Umbilical cord (tissue), 2 donors: ENCODE measurements at places on chromosomes 6 and 20.

GRCh38 chr20:3248167-3248992 lies 9.4 kb upstream of the SLC4A11 start:
- DNase-seq = peak; percentile 24

DNA sequence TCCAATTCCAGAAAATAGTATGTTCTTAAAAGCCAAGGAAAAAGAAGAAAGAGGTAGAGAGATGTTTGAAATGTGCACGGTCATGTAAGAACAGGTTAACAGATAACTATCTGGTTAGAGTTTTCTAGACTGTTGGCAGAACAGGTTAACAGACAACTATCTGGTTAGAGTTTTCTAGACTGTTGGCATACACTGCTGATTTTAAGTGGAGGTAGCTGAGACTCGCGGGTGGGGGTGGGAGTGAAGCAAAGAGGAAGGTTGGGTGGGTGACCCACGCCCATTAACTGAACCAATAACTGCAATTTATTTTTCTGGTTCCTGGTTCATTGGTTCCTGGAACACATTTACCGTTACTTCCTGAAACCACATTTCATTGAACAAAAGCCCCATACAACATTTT lies 157.5 kb downstream of the ELOVL4 start:
- DNase-seq = no peak

DNA sequence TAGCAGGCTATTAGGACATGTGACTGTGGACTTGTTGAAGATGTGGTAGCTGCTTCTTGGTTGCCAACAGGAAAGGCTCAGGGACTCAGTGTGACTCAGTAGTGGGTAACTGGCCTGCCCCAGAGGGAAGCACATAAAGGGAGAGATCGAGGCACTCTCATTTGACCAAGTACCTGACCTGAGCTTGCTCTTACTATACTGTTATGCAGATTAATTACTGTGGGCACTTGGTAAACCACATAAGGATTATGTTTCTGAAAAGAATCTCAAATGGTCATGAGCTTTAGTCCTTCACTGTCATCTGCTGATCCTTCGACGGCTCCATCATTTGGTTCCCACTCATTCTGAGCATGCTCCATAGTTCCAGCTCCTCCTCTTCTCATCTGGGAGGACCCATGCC lies 48.2 kb upstream of the RPL7L1 start:
- DNase-seq = no peak

GRCh38 chr6:159982731-159983506 lies 14.0 kb downstream of the IGF2R start:
- no peak for DNase-seq

- no peak for DNase-seq
Observed at GRCh38 chr20:14881518-14881917, 544.1 kb upstream of the FLRT3 start.

DNA sequence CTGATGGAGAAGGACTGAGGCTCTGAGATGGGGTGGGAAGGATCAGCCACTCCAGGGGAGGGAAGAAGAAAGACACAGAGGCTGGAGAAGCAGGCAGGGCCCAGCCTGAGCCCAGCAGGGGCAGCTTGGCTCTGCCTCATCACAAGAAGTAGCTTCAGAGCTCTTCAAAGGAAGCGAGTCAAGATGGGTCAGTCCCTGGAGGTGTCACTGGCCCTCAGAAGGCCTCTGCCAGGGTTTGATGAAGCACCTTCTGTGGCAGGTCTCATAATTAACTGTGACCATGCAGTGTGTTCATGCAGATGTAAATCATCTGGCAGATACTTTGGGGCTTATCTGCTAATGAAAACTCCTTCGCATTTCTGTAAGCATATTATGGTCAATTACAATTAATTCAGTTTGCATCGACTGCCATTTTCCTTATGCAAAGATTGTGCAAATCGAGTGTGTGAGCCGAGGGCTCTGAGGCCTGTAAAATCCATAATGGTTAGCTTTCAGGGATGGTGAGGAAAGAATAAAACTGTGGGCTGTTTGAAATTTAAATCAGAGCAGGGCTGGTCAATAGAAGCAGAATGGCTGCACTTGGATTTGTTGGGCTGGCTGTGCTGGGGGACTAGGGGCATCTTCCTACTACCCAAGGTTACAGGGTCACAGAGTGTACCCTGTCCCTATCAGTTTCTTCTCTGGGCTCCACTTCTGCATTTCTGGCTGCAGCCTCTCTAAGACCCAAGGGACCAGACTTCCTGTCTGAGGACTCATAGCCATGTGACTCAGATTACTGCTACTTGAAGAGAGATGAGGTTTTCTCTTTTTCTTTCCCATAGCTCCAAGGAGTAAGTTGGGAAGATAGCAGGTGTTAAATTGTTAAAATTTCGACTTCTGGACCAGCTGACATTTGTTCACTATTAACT lies 376.6 kb downstream of the DHX35 start:
- peak; percentile 26 for DNase-seq

GRCh38 chr6:154606860-154607259 lies 96.4 kb upstream of the CNKSR3 start:
- no peak for DNase-seq
